ENCODE measurements at places on chromosomes 13 and 19. TPM values are rescaled to one million over a fixed set of nuclear protein-coding genes. Genes with fewer than 3 reads are reported as not detected.

- H3K4me1 ChIP-seq, result peaks cover 18% of the 10 kb centered on the region
- no peaks in the 10 kb centered on the region for H3K36me3 ChIP-seq
- peak; percentile 81 for DNase-seq
- peak overlapping the region; percentile 77 for H3K27ac ChIP-seq
Observed at GRCh38 chr19:940591-941291, 14.9 kb downstream of the ARID3A start.

DNA sequence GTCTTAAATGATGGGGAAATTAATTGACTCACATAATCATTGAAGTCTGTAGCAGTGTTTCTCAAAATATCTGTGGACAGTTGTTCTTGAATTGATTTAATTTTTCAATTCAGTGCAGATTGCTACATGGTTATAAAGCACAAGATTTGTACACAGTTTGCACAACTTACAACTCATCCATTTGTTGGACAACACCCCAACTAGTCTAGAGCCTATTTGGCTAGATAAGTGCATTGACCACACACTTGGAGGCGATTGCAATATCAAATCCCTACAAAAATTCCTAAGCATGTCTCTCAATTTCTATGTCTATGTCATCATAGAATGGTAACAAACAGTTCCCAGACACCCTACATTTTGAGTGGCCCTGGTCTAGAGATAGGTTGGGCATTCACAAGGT lies 48.0 kb upstream of the IPO5 start:
- no peaks in the 10 kb centered on the region for H3K27me3 ChIP-seq
- no peak for DNase-seq
- no peaks in the 10 kb centered on the region for H3K4me1 ChIP-seq
- no peaks in the 10 kb centered on the region for H3K36me3 ChIP-seq
- no peak overlapping the region for H3K4me3 ChIP-seq

DNA sequence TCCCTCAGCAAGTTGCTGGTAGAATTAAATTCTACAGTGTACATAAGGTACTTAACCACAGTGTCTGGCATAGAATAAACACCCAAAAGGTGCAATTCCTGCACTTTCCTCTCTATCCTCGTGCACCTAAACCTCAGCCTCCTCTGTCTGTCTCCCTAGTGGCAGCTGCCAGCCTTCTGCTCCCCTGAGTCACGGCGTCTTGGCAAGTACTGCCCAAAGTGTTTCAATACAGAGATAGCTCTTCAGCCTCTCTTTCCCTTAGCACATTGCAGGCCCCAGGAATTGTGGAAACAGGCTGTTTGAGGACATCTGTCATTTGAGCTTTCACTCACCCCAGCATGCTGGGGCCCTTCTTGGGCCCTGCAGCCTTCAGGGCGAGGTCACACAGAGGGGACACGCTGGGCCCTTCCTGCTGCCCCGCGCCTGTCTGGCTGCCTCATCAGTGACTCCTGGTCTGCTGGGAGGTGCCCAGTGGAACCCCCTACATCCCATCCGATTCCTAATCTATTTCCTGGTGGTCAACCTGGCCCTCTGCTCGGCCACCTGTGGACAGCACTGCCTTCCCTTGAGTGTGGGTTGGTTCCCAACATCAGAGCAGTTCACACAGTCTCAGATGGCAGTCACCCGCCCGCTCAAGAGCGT lies 19.3 kb downstream of the COL4A2 start:
- H3K4me3 ChIP-seq, result no peak overlapping the region
- H3K36me3 ChIP-seq, result no peaks in the 10 kb centered on the region
- no peak for DNase-seq
- H3K27me3 ChIP-seq, result no peaks in the 10 kb centered on the region

DNA sequence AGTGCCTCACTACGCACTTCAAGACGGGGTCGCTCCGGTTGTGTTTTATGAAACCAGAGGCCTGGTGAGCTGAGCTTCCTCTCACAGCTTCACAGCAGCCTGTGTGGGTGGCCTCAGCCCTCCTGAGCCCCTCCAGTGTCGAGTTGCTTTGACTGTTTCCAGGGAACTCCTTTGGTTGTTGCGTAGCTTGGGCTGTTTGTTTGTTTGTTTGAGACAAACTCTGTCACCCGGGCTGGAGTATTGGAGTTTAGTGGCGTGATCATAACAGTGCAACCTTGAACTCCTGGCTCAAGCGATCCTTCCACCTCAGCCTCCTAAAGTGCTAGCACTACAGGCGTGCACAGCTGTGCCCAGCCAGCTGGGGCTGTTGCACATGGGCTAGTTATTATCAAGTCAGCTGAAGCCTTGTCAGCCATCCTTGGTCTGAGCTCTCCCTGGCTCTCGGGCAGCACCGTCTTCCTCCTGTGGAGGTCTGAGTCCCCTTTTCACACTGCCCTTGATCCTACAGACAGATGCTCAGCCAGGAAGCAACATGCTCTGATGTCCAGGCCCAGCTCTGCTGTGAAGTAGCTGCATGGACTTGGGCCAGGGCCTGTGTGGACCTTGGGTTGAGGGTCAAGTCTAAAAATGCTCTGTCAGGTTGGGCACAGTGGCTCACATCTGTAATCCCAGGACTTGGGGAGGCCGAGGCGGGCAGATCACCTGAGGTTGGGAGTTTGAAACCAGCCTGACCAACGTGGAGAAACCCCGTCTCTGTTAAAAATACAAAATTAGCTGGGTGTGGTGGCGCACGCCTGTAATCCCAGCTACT lies 10.2 kb downstream of the DOT1L start:
- peak overlapping the region; percentile 17 for H3K27ac ChIP-seq
- peaks cover 51% of the 10 kb centered on the region for H3K4me1 ChIP-seq
- H3K27me3 ChIP-seq, result no peaks in the 10 kb centered on the region
- no peaks in the 10 kb centered on the region for H3K36me3 ChIP-seq
- no peak overlapping the region for H3K4me3 ChIP-seq

DNA sequence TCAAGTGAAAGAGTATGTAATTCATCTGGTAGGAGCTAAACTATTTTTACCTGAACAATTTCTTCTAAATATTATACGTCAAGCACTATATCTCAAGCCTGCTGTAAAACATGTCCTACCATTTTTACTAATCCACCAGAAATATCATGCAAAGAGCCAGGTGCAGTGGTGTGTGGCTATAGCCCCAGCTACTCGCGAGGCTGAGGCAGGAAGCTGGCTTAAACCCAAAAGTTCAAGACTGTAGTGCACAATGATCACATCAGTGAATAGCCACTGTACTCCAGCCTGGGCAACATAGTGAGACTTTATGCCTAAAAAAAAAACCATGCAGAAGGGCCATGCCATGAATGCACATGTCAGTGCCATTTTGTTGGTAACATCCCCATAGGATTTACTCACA lies 20.7 kb upstream of the CLN5 start:
- H3K36me3 ChIP-seq, result no peaks in the 10 kb centered on the region
- no peak for DNase-seq
- no peak overlapping the region for H3K4me3 ChIP-seq
- peaks cover 8% of the 10 kb centered on the region for H3K4me1 ChIP-seq
- H3K27ac ChIP-seq, result no peak overlapping the region
- H3K27me3 ChIP-seq, result no peaks in the 10 kb centered on the region

- H3K4me1 ChIP-seq, result no peaks in the 10 kb centered on the region
- no peak overlapping the region for H3K27ac ChIP-seq
- H3K36me3 ChIP-seq, result no peaks in the 10 kb centered on the region
- H3K4me3 ChIP-seq, result no peak overlapping the region
- no peaks in the 10 kb centered on the region for H3K27me3 ChIP-seq
Observed at GRCh38 chr13:40776681-40777165, 5.7 kb upstream of the MRPS31 start.

- H3K4me1 ChIP-seq, result no peaks in the 10 kb centered on the region
- H3K27ac ChIP-seq, result peak overlapping the region; percentile 58
- peaks cover 3% of the 10 kb centered on the region for H3K36me3 ChIP-seq
- H3K4me3 ChIP-seq, result no peak overlapping the region
Observed at GRCh38 chr13:48505597-48506091, 27.2 kb downstream of the RCBTB2 start.

GRCh38 chr13:76296751-76297150 lies 589.5 kb downstream of the KCTD12 start:
- H3K27me3 ChIP-seq, result no peaks in the 10 kb centered on the region
- no peaks in the 10 kb centered on the region for H3K36me3 ChIP-seq
- no peak overlapping the region for H3K27ac ChIP-seq

DNA sequence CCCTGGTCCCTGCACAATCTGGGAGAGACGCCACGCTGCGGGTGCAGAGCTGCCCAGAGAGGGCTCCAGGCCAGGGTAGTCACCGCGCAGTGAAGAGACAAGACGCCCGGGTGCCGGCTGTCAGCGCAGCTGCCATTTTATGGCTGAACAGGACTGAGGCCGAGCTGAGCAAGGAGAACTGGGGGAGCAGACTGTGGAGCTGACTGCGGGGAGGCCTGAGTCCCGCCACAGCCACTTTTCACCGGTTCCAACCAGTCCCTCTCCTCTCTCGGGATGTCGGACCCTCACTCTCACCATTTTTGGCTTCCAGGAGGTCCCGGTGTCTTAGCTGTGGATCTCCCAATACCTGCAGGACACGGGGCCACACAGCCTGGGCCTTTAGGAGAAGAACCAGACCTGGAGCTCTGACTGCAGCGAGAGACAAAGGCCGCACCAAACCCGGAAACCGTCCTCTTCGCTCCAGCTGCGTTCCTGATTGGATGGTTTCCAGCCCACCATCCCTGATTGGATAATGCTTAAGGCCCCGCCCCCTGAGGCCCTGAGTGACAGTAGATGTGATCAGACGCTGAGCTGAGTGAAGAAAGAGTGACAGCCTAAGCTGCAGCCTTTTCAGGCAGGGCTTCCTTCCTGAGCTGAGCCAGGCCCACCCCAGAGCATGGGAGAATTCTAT lies at the start of gene ZNF626:
TSS of gene ZNF626 (minus strand) at position 422 of the 670 bp plus-strand sequence. CDS start at position 297, 125 bp downstream.
- H3K4me3 ChIP-seq, result peak within 1 kb of the TSS; percentile 83
- H3K4me1 ChIP-seq, result peaks cover 8% of the 10 kb centered on the region
- peak within 1 kb of the TSS; percentile 87 for H3K27ac ChIP-seq
- H3K36me3 ChIP-seq, result no peaks in the 10 kb centered on the region

DNA sequence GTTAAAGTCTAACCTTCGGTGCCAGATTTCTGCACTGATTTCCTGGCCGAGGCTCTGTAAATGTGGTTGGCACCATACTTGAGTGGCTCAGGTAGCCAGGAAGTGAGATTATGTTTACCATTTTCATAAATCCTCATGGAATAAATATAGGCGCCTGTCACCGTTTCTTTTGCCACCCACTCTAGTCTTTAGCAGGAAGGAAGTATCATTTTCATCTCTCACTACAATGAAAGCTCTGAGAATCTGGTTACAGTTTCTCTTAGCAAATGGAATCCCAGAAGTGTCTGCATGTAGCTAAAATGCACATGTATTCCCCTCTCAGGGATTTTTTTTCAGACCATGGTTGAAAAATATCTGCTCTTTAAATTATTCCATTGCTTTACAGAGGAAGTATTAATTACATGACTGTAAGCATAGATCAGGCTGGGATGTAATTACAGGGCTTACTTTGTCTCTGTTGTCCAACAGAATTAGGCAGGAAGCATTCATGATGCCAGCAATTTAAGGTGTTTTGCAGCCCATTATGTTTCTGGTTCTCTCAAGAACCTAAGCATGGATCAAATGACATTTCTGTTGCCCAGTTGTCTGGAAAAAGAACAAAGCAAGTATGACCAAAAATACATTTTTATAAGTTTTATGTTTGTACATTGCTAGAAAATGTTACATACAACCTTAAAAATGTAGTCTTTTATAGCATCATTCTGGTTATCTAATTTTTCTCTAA lies 221.7 kb upstream of the SPRY2 start:
- H3K36me3 ChIP-seq, result no peaks in the 10 kb centered on the region
- no peak for DNase-seq

DNA sequence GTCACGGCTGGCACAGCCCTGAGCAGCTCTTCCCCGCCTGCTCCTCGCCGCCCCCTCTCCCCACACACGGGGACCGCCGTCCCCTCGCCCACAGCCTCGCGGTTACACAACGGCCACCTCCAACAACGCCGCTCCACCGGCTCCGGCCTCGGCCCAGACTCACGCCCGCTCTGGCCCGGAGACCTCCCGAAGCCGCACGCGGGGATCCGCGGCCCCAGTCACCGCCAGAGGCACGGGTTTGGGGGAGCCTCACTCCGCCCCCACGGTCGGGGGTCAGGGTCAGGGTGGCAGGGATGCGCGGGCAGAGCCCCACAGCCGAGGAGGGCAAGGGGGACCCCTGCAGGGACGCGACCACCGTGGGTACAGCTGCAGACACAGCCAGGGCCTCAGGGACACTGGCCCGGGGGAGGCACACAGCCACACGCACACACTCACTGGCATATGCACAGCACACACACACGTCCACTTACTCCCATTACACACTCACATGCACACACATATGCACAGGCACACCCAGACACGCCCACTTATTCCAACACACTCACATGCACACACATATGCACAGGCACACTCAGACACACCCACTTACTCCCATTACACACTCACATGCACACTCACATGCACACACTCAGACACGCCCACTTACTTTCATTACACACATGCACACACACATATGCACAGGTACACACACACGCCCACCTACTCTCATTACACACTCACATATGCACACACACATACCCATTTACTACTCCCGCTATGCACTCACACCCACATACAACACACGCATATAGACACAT lies 1.6 kb downstream of the TTYH1 start:
- peaks cover 25% of the 10 kb centered on the region for H3K4me1 ChIP-seq
- peak overlapping the region; percentile 70 for H3K4me3 ChIP-seq
- peak overlapping the region; percentile 66 for H3K27ac ChIP-seq
- no peak for DNase-seq
- no peaks in the 10 kb centered on the region for H3K27me3 ChIP-seq

GRCh38 chr13:65488606-65489005 lies 1741.5 kb downstream of the PCDH9 start:
- no peak overlapping the region for H3K4me3 ChIP-seq
- DNase-seq, result no peak
- H3K27ac ChIP-seq, result no peak overlapping the region
- H3K4me1 ChIP-seq, result no peaks in the 10 kb centered on the region
- no peaks in the 10 kb centered on the region for H3K27me3 ChIP-seq

DNA sequence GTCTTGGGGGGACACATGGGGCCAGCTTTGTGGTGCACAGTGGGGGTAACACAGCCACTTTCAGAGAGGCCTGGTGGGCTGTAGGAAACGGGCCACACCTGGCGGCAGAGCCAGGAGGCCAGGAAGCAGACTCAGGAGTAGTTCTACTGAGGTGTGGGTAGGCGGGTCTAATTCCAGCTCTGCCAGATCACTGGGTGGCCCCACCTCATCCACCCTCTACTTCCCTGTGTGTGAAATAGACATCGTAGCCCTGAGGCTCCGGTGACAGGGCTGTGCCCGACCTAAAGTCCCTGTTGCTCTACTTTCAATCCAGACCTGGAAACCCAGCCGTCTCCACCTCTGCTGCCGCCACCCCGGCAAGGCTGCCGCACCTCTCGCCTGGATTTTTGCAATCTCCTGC lies 4.0 kb downstream of the NKPD1 start:
- H3K4me1 ChIP-seq, result peaks cover 16% of the 10 kb centered on the region
- H3K36me3 ChIP-seq, result no peaks in the 10 kb centered on the region
- no peak overlapping the region for H3K4me3 ChIP-seq
- DNase-seq, result no peak
- H3K27me3 ChIP-seq, result no peaks in the 10 kb centered on the region
- no peak overlapping the region for H3K27ac ChIP-seq

The TNFSF9 gene
- total RNA-seq, result 8.4 TPM

The DCAF15 gene
- total RNA-seq, result 79.3 TPM
